Calu3 (cell line): ENCODE measurements at places on chromosomes 5 and 9.

DNA sequence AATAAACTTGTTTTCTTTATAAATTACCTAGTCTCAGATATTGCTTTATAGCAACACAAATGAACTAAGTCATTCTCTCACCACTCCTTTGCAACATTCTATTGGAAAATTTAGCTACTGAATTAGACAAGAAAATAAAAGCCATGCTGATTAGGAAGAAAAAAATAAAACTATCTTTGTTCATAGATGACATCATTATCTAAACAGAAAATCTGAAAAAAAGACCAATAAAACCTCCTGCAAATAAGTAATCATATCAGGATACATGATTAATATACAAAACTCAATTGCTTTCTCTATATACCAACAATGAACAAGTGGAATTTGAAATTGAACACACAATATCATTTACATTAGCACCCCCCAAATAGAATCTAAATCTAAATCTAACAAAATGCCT lies 455.3 kb upstream of the KIF2A start:
- DNase-seq, result no peak

DNA sequence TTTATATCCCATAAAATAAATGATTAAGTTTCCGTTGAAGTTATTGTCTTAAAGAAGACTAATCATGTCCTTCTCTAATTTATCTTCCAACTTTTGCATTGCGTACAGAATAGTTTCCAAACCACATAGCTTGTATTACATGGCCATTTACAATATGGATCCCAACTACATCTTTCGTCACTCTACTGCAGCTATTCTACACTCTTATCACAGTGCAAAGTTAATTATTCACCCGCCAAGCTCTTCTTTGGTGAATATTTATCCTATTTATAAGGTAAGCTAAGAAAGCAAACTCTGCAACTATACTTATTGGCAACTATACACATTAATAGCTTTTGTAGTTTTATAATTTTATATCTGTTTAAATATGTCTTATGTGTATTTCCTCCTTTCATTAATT lies 75.9 kb upstream of the ADAMTS19 start:
- no peak for DNase-seq

GRCh38 chr9:14616188-14616982 lies 76.8 kb downstream of the ZDHHC21 start:
- peak; percentile 2 for DNase-seq

DNA sequence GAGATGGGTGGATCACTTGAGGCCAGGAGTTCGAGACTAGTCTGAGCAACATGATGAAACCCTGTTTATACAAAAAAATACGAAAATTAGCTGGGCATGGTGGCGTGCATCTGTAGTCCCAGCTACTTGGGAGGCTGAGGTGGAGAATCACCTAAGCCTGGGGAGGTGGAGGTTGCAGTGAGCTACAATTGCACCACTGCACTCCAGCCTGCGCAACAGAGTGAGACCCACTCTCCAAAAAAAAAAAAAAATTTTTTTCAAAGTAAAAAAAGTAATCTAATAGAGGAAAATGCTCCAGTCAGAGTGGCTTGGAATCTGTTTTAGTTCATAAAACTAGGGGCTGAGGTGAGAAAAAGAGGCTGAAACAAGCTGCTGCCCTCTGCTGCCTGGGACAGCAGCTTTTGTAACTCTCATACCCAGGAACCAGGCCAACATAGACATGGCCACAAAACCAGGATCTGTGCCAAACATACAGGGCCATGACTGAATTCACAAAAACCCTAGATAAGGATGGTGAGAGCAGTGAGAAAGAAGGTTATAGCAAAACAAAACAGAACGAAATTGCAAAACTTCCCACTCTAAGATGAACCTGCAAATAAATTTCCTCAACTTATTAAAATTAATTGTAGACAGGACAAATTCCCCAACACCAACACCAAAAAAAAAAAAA lies 13.1 kb upstream of the DCAF12 start:
- peak; percentile 28 for DNase-seq

DNA sequence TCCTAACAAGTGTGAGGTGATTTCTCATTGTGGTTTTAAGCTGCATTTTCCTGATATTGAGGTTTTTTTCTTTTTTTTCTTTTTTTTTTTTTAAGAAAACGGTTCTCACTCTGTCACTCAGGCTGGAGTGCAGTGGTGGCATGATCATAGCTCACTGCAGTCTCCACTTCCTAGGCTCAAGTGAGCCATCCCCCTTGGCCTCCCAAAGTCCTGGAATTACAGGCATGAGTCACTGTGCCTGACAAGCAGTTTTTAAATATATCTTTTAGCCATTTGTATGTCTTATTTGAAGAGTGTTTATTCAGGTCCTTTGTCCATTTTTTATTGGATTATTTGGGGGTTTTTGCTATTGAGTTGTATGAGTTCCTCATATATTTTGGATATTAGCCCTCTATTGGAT lies 53.8 kb downstream of the GCNT1 start:
- DNase-seq, result no peak

DNA sequence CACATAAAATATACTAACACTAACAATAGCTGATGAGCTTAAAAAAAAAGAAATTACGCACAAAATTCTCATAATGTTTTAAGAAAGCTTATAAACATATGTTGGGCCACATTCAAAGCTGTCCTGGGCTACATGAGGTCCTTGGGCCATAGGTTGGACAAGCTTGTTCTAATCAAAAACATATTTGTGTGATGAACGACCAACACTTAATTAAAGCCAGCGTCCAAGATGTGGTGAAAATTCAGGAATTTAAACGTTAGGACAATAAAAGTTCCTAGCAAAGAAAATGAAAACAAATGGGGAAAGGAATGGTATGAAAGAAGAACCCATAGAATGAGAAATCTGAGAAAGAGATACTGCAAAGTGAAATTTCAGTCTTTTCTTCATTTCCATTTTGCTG lies 429.6 kb upstream of the DMAC1 start:
- no peak for DNase-seq

- no peak for DNase-seq
Measured at GRCh38 chr9:108095496-108095895, 605.9 kb upstream of the KLF4 start.

- DNase-seq, result peak; percentile 47
Measured at GRCh38 chr5:115349001-115349817, 52.8 kb upstream of the CCDC112 start.

- DNase-seq, result no peak
Measured at GRCh38 chr9:126413391-126414068, 86.9 kb downstream of the MVB12B start.

GRCh38 chr9:135978642-135979546 lies 17.7 kb upstream of the UBAC1 start:
- DNase-seq, result no peak

GRCh38 chr5:101785090-101785489 lies 511.0 kb downstream of the SLCO4C1 start:
- no peak for DNase-seq

GRCh38 chr5:98905857-98906688 lies 22.7 kb downstream of the CHD1 start:
- DNase-seq, result no peak

GRCh38 chr5:116091416-116091815 lies 6.6 kb downstream of the COMMD10 start:
- no peak for DNase-seq

DNA sequence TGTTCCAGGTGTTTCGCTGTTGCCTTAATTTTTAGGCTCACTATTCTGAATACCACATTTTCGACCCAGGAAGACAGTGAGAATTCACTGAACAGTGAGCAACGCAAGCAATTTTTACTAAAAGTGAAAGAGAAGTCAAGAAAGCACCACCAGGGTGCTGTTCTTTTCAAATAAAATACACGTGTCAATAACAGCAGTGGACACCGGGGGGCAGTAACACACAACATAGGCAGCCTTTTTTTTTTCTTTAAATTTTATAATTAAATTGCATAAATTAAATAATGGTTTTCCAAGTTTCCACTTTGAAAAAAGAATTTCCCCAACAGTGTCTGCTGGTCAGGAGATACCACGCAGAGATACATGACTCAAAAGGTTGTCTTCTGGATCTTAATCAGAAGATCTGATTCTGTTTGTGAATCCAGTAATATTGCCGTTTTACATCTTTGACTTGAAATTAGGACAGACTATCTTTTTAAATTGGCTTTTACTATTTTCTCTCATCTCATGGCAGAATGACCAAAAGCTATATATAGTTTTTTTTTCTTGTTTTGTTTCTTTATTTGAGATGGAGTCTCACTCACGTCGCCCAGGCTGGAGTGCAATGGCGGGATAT lies 47.1 kb upstream of the SH3GL2 start:
- peak; percentile 58 for DNase-seq

DNA sequence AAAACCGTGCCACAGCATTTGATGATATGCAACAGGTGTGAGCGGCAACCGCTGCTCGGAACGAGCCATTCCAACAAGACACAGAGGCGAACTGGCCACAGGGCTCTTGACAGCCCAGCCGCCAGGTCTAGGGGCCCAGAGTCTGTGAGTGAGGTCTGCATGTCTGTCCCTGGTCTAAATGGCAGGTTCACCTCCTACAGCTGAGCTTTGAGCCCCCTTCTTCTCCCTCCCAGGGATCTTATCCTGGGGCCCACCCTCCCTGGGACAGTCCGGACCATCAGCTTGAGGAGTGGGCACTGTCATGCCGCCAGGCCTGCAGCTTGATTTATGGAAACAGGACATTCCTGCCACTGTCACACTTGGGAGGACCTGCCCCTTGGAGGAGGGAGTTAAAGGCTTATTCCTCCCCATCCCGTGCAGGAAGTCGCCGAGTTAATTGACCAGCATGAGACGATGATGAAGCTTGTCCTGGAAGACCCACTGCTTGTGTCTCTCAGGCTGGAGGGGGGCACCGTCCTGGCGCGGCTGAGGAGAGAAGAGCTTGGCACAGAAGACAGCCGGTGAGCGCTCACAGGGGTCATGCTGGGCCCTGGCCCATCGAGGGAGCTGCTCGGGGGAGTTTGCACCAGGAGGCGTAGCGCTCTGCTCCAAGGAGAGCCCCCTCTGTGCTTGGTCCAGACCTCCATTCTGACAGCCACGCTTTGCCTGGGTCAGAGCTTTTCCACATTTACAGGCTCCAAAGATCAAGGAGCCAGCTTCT lies 35.5 kb upstream of the LRRC14B start:
- DNase-seq, result no peak

DNA sequence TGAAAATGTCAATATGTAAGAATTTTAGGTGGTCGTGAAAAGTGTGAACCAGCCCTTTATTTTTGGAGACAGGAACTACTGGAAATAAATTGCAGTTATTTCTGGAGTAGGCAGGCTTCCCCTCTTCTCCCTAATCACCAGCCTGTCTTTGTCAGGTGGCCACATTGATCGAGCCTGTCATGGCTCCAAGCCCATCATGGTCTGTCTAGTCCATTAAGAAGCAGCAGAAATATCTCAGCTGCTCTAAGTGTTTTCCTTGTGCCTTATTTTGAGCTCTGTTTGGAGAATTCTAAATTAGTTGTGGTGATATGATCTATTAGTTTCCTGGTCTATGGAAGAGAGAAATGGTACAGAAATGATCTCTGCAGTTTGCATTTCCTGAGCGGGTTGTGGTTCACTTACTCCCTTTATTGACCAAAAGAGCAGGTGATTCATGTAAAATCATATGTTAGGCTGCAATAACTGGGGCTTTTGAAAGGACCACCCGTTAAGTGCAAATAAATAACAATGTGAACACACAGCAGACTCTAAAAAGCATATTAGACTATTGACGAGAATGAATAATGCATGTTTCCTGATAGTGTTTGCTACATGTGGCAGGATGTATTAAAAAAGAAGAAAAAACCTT lies 42.3 kb downstream of the BASP1 start:
- DNase-seq, result no peak

- DNase-seq, result no peak
Measured at GRCh38 chr5:154849791-154850201, 607 bp downstream of the FAXDC2 start.

DNA sequence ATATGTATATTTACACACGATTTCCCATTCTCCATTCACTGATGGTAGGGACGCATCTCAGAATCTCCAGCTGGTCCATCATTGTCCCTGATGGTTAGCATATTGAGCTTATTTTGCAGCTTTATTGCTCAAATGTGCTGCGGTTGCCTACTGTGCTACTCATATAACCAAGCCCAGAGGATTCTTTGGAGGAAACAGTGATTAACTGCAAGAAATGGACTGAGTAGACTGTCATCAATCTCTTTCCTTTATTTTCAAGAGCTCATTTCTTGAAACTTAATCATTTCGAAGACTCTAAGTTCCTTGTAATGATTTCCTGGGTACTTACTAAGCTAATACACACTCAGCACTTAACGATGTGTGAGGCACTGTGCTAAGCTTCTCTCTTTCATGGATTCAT lies 119.0 kb downstream of the MAT2B start:
- no peak for DNase-seq

GRCh38 chr9:127122176-127123063 lies at the start of gene ANGPTL2:
Gene ANGPTL2 (minus strand): TSS chr9:127122635. CDS start chr9:127108731, 13,904 bp downstream.
- DNase-seq, result no peak

GRCh38 chr5:50623666-50624065 lies 42.8 kb upstream of the PARP8 start:
- DNase-seq, result peak; percentile 14

DNA sequence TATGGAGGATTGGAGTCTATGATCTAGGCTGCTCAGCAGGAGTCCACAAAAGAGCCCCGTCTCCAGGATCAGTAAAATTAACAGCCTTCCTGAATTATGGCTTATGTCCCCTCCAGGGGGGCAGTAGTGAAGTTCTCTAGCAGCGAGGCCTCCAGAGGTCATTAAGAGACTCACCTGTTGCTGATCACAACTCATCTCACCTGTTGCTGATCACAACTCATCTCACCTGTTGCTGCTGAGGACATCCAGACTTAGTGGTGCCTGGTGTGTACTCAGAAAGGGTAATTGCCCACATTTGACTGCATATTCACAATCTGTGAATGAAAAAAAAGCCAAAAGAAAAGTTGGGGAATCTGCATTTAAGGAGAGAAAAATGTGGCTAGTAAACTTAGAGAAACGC lies 129.5 kb downstream of the SMARCA2 start:
- no peak for DNase-seq

DNA sequence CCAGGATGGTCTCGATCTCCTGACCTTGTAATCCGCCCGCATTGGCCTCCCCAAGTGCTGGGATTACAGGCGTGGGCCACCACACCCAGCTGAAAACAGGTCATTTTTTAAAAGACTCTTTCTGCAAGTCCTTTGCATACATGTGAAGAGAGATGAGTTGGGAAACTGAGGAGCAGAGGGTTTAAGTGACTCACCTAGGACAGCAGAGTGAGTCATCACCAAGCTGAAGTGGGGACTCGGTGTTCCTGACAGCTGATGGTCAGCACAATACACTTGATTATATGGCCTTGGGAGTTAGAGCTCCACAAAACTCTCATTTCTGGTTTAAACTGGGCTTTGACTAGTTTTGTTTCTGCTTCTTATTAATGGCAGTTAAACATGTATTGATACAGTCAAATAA lies 38.1 kb upstream of the SSBP2 start:
- DNase-seq, result no peak

DNA sequence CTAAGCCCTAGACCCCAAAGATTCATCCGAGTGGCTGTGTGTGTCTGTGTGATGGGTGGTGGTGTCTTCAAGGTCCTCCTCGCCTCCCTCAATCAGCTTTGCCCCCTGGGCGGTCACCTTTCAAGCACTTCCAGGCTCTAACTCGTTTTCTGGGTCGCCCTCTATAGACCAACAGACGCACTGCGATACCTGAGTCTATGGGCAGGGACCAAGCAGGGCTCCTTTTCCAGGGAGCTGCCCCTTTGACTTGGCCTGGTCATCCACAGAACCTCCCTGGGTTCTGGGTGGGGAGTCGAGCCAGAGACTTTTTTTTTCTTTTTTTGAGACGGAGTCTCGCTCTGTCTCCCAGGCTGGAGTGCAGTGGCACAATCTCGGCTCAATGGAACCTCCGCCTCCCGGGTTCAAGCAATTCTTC lies 1.1 kb downstream of the SLC27A4 start:
- peak; percentile 68 for DNase-seq

- DNase-seq, result no peak
Measured at GRCh38 chr5:39698838-39699560, 274.2 kb upstream of the DAB2 start.

- no peak for DNase-seq
Measured at GRCh38 chr9:133467101-133467500, 7.3 kb downstream of the CACFD1 start.
